ENCODE measurements at places on chromosomes 7 and 10. TPM values are rescaled to one million over a fixed set of nuclear protein-coding genes. Genes with fewer than 3 reads are reported as not detected.

GRCh38 chr7:122518488-122518887 is 180.4 kb downstream of the RNF133 start:
- H3K27me3 ChIP-seq = no peaks in the 10 kb centered on the region
- no peak for DNase-seq
- no peaks in the 10 kb centered on the region for H3K36me3 ChIP-seq
- no peak overlapping the region for H3K4me3 ChIP-seq

DNA sequence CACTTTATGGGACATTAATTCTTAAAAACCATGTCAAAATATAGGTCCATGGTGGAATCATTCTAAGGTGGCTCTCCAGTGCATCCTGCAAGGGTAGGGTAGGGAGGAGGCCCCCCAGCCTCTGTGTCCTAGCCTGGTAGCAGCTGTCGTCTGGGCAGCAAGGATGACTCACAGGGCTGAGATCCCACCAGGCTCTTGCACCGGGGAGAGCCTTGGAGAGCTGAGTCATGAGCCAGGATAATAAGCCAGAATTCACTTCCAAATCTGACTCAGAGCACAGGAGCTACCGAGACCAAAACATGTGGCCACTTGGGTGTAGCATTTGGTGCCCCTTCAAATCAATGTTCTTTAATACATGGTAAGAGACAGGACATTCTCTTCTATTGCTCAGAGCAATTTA is 298.5 kb downstream of the NEBL start:
- H3K4me1 ChIP-seq = no peaks in the 10 kb centered on the region
- H3K27ac ChIP-seq = no peak overlapping the region
- no peaks in the 10 kb centered on the region for H3K36me3 ChIP-seq

Gene ETV1
- total RNA-seq = 0.95 TPM

Gene NPC1L1
- total RNA-seq = 0.28 TPM

Gene NKX2-3
- total RNA-seq = not detected

GRCh38 chr10:81116990-81117389 is 579.3 kb downstream of the SH2D4B start:
- H3K27ac ChIP-seq = no peak overlapping the region
- H3K4me1 ChIP-seq = no peaks in the 10 kb centered on the region
- H3K36me3 ChIP-seq = no peaks in the 10 kb centered on the region
- no peaks in the 10 kb centered on the region for H3K27me3 ChIP-seq

- peaks cover 50% of the 10 kb centered on the region for H3K27me3 ChIP-seq
- DNase-seq = no peak
- H3K36me3 ChIP-seq = no peaks in the 10 kb centered on the region
- H3K27ac ChIP-seq = no peak overlapping the region
- H3K4me1 ChIP-seq = no peaks in the 10 kb centered on the region
Measured at GRCh38 chr10:101769541-101770180, 6.3 kb downstream of the FGF8 start.

Gene OR2A5
- not detected for total RNA-seq

DNA sequence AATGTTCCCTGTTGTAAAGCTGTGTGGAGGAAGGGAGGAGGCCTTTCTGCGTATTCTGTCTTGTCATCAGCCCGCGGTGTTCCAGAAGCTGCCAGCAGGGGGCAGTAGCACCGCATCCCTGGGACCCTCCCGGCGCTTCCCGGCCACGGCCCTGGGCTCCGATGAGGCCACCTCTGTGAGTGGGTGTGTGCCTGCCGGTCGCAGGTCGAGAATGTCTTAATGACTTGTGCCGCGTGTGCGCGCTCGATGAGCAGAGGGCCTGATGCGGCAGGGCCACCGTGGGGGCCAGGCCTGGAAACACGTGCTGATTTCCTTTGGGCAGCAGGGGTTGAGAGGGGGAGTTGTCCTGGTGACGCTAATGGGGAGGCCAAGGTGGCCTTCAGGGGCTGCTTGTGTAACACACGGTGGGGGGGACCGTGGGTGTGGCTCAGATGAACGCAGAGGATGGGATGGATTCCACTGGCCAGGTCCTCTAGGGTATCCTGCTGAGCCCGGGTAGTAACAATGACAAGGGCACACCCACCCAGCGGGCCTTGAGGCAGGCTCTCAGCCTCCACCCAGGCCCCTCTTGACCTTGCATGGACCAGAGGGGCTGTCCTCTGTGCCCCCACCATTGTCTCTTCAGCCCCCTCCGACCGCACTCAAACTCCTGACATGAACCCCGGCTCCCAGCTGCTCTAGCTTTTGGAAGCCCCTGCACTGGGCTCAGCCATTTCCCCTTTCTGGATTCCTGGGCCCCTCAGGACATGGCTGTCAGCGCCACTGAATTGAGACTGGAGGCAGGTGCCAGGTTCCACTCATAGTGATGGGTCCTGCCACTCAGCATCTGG is 135.9 kb upstream of the PODXL start:
- H3K4me3 ChIP-seq = no peak overlapping the region
- DNase-seq = peak; percentile 60
- H3K36me3 ChIP-seq = no peaks in the 10 kb centered on the region
- no peak overlapping the region for H3K27ac ChIP-seq

Data from psoas muscle (tissue), 8 donors.